ENCODE measurements at places on chromosomes 13 and 19.

- no peak for DNase-seq
Measured at GRCh38 chr13:34151885-34152284, 333.9 kb downstream of the RFC3 start.

GRCh38 chr19:30326393-30326710, 45.8 kb upstream of the ZNF536 start:
- no peak for DNase-seq

- no peak for DNase-seq
Measured at GRCh38 chr19:861756-862580, 2.5 kb downstream of the CFD start.

DNA sequence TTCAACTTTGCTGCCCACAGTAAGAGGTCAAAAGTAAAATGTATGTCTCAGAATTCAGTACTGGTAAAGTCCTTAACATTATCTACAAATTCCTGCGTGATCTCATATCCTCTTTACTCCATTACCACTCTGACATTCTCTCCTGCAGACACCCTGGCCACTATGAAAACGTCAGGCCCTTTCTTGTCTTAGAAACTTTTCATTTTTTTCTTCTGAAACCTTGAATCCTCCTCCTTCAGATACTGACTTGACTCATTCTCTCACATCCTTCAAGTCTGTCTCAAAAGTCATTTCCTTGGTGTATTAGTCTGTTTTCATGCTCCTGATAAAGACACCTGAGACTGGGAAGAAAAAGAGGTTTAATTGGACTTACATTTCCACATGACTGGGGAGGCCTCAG, 262.3 kb downstream of the POU4F1 start:
- no peak for DNase-seq

GRCh38 chr19:10230861-10231611, at the start of gene S1PR2:
Gene S1PR2, minus strand, starts transcription at chr19:10231331. Its CDS starts 6,426 bp downstream, at chr19:10224905.
- DNase-seq = no peak

- DNase-seq = no peak
Measured at GRCh38 chr19:10419200-10419645, 1.1 kb upstream of the PDE4A start.

DNA sequence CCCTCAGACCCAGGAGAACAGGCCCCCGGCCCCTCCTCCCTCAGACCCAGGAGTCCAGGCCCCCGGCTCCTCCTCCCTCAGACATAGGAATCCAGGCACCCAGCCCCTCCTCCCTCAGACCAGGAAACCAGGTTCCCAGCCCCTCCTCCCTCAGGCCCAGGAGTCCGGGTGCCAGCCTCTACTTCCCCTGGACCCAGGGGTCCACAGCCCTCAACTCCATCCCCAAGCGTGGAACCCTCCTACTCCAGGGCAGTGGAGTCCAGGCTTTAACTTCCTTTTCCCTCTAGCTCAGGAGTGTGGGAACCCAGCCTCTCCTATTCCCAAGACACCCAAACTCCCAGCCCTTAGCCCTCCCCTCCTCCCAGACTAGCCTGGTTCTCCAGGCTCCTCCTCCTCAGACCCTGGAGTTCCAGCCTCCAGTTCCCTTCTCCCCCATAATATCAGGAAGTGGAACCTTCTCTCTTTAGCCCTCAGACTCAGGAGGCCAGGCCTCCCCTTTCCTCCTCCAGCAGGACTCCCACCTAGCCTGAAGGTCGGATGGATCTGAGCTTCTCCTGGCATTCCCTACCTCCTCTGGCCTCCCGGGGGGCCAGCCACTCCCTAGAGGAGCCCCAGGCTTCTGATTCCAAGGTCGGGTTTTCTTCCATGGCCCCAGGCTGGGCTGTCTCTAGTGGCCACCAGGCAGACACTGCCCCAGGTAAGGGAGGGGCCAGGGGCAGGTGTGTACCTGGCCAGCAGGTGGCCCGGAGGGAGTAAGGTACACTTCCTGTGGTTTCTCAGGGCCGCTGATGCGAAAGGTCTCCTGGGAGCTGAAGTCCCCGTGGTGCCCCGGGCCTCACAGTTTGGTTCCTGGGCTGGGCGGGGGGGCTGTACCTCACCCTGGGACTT, at the start of gene TMC4:
TMC4 (minus strand) TSS at position 690 of the 888 bp plus-strand sequence; CDS start at position 647, 43 bp downstream.
- DNase-seq = no peak

DNA sequence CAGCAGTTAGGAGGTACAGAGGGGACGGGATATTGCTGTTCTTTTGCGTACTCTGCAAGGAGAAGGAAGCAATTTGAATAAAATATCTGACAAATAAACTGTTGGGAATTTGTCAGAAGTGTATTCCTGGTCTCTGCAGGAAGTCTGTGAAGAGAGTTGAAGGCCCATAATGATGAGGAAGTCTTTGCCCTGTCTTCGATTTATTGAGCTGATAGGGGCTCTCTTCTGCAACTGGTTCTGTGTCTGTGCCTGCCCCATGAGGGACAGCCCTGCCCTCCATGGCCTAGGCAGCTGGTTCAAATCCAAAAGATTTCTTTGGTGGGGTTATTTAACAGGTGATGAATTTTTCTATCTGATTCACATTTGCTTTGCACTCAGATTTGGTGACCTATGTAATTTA, 339.7 kb upstream of the EDNRB start:
- DNase-seq = no peak

DNA sequence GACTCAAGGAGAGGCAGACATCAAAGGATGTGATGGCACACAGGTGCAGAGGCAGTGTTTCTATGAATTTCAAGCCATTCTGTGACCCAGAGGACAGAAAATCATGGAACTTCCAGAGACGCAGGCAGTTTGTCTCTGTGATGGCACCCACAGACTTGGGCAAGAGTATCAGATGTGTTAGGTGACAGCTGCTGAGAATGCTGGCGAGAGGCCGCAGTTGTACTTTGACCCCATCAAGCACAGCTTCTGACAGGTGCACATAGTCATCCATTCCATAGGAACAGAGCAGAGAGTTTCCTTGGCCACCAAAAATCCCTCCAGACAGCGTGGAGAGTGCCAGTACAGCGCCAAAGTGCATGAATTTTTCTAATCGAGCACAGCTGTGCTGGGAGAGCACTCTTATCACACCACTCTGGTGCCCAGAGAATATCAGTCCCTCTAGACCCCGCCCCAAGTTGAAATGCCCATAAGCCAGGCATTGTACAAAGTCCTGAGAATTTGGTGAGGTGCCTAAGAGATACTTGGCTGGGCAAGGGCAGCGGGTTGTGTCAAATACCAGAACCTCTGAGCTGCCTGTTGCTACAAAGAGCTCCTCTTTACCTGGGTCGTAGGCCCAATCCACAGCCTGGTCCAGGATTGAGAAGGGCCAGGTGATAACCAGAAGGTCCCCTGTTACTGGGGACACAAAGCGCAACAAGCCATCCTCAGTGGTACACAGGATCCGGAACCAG, 12.4 kb downstream of the WDR87 start:
- DNase-seq = no peak

DNA sequence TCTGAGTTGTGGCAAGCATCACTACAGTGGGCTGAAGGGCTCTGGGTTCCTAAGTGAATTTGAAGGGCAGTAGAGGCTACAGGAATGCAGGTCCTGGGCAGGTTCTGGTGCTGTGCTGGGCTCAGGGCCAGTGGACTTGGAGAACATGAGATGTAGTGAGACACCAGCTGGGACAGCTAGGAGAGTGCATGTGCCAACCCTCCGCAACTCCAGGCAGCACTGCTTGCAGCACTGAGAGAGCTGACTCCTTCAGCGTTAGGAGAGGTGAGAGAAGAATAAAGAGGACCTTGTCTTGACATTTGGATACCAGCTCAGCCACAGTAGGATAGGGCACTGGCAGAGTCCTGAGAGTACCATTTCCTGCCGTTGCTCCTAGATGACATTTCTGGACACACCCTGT, 739.9 kb upstream of the PRR20A start:
- DNase-seq = no peak

- DNase-seq = no peak
Measured at GRCh38 chr13:41356786-41357185, 45.7 kb downstream of the NAA16 start.

DNA sequence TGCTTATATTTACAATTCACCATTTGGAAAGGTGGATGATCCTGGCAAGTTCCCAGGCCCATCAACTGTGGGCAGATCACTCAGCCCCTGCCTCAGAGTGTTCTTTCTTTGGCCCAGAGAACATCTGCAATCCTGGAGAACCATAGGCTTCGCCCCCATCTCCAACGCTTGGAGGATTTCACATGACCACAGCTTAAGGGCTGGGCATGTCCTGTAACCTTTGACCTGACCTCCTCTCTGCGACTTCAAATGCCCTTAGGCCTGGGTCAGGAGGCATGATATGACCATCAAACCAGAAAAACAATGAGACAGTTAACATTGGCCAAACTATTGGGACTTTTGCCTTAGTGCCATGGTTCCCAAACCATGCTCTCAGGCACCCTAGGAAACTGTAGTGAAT, 7.2 kb upstream of the MBNL2 start:
- DNase-seq = no peak

DNA sequence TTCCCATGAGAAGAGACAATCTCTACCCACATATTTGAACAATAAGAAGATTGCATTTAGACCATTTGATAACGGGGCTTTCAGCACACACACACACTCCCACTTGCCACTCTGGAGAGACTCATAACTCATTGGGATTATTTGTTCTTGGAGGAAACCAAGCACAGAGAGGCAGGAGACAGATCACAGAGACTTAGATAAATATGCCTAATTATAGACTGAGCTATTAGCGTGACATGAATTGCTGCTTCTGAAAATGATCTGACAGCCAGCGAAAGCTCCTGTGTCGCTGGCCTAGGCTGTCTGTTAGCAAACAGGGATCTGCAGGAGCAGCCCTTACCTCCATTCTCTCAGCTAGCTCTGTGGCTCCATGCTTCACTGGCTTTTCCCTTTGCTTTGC, 111.4 kb downstream of the CCNA1 start:
- DNase-seq = no peak

DNA sequence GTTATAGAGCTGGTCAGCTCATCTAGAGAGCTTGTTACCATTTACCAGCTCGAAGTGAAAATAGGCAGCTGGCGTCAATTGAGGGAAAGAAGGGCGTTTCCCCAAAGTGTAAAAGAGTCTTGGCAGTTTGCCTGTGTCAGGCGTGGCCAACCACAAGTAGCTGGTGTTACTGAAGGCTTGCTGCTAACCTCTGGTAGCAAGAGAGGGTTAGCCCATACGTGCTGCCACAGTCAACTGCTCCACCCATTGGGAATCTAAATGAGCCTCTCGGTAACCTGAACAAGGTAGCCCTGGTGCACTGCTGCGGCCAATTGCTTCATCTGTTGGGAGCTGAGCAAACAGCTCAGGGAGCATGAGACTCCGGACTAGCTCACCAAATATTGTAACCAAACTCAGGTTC, 314.9 kb upstream of the SLITRK5 start:
- no peak for DNase-seq

DNA sequence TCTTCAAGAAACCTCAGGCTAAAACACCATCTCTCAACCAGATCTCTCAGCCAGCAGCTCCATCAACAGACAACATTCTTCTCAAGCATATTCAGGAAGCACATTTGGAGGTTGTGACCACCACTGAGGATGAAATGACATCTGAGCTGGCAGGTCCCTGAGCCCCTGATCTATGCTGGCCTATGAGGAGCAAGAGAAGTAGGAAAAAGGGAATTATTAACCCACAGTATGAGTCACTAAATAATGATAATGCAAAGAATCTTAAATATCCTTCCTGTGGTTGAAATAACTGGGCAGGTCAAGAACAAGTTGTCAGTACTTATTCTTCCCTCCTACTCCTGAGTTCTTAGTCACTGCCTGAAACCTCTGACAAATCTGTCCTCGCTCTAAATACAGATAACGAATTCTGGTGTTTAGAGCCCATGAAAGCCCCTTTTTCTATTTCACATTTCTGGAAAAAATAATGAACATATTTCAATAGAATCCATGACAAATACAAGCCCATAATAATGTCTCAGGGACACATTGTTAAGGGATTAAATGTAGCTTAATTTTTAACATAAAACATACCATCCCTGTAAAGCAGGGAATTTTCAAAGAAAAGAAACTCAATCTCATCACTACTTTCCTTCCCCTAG, 225.8 kb upstream of the IRS2 start:
- no peak for DNase-seq

DNA sequence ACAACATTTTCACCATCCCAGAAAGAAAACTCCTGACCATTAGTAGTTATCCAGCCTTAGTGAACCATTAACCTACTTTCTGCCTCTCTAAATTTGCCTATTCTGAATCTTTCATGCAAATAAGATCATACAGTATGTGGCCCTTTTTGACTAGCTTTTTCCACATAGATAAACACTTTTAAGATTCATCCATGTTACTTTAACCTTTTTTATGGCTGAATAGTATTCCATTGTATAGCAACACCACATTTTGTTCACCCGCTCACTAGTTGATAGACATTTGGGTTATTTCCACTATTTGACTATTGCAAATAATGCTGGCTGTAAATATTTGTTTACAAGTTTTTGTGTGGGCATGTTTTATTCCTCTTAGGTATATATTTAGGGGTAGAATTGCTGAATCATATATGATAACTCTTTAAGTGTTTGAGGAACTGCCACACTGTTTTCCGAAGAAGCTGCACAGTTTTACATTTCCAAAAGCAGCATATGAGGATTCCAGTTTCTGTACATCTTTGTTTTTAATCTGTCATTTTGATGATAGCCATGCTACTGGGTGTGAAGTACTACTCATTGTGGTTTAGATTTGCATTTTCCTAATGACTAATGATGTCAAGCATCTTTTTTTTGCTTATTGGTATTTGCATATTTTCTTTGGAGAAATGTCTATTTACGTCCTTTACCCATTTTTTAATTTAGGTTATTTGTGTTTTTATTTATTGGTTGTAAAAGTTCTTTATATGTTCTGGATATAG, 17.1 kb downstream of the COG6 start:
- DNase-seq = no peak

DNA sequence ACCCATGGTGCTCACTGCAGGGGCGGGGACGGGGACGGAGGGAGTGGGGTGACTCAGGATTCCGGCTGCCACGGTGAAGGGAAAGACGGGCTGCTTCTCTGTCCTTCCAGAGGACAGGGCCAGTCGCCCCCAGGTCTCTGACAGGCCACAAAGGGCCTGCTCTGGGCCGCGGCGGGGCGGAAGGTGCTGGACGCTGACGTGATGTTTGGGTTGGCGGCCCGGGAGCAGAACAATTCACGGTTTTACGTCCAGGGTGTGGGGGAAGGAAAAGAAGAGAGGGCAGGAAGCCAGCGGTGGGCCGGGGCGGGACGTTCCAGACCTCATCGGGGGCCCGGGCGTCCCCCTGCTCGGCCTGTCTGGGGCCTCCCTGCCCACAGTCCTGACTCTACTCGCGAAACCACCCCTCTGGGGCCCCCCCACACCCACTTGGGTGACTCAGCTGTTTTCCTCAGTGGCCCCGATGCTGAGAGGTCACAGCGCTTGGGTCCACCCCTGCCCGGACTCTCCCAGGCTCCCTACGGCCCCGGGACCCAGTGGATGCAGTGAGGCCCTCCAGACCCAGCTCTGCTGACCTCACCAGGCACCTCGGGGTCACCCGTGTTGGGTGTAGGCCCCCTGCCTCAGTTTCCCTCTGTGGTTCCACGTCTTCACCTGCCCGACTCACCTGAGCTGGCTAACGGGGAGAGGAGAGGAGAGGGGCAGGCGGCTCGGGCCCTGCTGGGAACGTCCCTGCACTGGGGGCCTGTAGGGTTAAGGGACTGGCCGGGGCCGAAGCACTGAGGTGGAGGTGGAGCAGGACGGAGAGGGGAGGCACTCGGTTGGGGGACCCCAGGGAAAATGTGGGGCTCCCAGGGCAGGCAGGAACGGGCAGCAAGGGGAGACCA, 29.2 kb downstream of the PIP5K1C start:
- no peak for DNase-seq

- DNase-seq = no peak
Measured at GRCh38 chr13:23740002-23740401, 149.2 kb downstream of the MIPEP start.

- DNase-seq = no peak
Measured at GRCh38 chr19:57088133-57088532, 31.7 kb upstream of the USP29 start.
